ENCODE measurements at places on chromosomes 3 and 15. TPM values are rescaled to one million over a fixed set of nuclear protein-coding genes. Genes with fewer than 3 reads are reported as not detected.

Gene PAQR5
- total RNA-seq, result 1.9 TPM

Gene PRSS50
- total RNA-seq, result not detected

Gene NLGN1
- 15.5 TPM for total RNA-seq

Gene RLBP1
- total RNA-seq, result not detected

Gene ZNF639
- total RNA-seq, result 40.0 TPM

Gene TMEM212
- not detected for total RNA-seq

Gene SLC27A2
- not detected for total RNA-seq

DNA sequence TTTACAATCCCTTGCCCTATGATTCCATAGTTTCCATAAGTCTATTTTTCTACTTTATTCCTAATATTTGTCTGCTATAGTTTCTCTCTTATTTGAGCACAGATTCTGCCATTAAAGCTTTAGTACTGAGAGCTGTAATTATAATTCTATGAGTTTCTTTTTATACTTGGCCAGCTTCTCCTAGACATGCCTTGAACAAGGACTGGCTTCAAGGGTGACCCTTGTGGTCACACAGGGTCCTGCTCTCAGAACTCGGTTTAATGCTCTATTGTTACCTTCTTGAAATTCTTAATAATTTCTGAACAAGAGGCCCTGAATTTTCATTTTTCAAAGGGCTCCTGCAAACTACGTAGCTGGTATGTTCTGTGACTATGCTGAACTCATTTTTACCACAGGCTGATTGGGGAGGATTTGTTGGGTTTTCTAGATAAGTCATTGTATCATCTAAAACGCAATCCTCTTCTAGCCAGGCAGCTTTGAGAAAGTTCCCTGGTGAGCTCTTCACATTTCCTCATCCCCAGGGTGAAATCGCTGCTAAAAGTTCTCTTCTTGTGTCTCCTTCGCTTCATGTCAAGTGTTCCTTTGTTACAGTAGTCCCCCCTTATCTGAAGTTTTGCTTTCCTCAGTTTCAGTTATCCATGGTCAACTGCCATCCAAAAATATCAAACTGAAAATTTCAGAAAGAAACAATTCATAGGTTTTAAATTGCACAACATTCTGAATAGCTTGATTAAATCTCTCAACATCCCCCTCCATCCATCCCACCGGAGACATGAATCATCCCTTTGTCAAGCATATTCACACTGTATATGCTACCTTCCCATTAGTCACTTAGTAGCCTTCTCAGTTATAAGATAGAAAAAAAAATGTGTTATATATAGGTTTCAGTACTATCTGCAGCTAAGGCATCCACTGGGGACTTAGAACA lies 12.6 kb upstream of the PLCL2 start:
- no peaks in the 10 kb centered on the region for H3K27me3 ChIP-seq
- H3K4me3 ChIP-seq, result no peak overlapping the region
- H3K27ac ChIP-seq, result no peak overlapping the region
- H3K4me1 ChIP-seq, result no peaks in the 10 kb centered on the region
- DNase-seq, result no peak
- H3K36me3 ChIP-seq, result no peaks in the 10 kb centered on the region

- H3K36me3 ChIP-seq, result peaks cover 2% of the 10 kb centered on the region
- no peak for DNase-seq
- no peak overlapping the region for H3K4me3 ChIP-seq
- H3K4me1 ChIP-seq, result no peaks in the 10 kb centered on the region
- no peak overlapping the region for H3K27ac ChIP-seq
Measured at GRCh38 chr3:30918761-30919160, 24.3 kb upstream of the GADL1 start.

DNA sequence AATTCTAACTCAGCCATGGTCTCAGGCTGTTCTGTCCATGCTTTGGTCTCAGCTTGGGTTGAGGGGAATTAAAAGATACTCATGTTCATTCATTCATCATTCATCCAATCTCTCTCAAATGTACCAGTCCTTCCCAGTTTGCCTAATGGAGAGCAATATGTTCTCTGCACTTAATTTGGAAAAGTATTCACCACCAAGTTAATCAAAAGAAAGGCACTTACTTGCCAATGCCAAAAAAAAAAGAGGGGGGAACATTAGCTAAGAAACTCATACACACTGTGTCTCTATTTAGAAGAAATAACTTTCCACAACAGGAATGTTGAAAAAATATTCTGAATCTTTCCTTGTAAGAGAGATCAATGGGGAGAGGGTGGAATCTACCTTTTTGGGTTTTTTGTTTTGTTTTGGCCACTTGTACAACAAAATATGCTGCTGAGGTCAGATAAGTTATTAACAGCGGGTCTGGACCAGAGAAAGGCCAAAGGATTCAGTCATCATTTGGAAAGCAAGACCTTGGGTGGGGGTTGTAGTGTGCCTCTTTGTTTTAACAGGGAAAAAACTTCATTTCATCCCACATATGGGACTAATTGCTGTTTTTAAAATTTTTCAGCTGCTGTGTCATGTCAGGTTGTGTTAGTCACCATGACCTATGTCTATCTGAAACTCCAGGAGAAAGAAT lies 152.3 kb downstream of the FBN1 start:
- no peak for DNase-seq
- H3K4me3 ChIP-seq, result no peak overlapping the region
- H3K27me3 ChIP-seq, result no peaks in the 10 kb centered on the region
- peak overlapping the region; percentile 15 for H3K27ac ChIP-seq

DNA sequence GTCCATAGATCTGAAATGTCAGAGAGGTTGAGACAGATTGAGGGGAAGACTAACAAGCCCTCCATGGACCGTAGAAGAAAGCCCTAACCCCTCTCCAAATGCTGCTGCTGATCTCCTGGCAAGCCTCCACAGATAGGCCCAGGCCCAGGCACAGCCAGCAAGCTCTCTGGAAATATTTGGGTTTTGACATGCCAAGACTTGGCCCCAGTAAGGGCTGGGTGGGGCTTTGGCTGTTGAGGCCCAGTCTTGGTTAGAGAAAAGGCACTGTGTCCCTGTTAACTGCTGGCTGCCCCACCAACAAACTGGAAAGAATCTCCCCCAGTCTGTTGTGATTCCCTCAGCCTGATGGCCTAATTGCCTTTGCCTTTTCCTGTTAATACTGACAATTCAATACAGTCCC lies 208.8 kb upstream of the CTDSPL start:
- no peak overlapping the region for H3K4me3 ChIP-seq
- no peaks in the 10 kb centered on the region for H3K36me3 ChIP-seq
- H3K4me1 ChIP-seq, result peaks cover 5% of the 10 kb centered on the region
- H3K27me3 ChIP-seq, result no peaks in the 10 kb centered on the region

GRCh38 chr3:139505829-139506386 lies 29.6 kb upstream of the RBP2 start:
- H3K4me3 ChIP-seq, result no peak overlapping the region
- no peak for DNase-seq
- no peaks in the 10 kb centered on the region for H3K36me3 ChIP-seq

DNA sequence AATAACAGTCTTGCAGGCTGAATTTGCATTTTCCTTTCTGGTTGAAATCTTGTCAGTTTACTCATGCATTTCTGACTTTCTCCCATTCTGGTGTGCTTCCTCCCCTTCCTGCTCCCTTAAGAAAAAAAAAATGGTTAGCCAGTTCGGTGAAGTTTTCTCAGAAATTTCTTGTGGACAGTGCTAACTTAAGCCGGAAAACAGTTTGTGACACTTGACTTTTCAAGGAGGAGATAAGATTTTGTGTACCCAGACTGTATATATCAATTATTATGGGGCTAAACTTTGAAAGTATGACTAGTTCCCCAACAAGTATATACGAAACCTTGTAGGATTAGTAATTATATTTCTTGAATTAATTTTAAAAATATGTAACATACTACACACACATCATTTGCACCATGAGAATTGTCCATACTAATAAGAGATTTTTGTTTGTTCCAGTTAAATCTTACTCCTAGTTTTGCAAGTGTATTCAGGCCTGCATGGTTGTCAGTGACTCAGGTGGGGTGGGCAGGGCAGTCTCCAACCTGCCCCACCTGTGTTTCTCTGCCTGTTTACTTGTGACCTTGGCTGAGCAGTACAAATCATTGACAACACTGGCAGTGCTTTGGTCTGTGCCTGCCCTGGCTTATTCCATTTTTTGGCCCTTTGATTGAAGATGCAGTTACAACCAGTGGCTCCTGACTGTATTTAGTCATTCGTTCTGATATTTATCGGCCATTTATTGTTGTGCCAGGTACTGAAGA lies 19.1 kb downstream of the UBE2E1 start:
- peaks cover 2% of the 10 kb centered on the region for H3K4me1 ChIP-seq
- no peak overlapping the region for H3K27ac ChIP-seq
- no peaks in the 10 kb centered on the region for H3K27me3 ChIP-seq
- no peak overlapping the region for H3K4me3 ChIP-seq
- DNase-seq, result no peak
- H3K36me3 ChIP-seq, result no peaks in the 10 kb centered on the region

- DNase-seq, result no peak
- H3K27me3 ChIP-seq, result no peaks in the 10 kb centered on the region
- H3K4me1 ChIP-seq, result no peaks in the 10 kb centered on the region
- H3K4me3 ChIP-seq, result no peak overlapping the region
- no peak overlapping the region for H3K27ac ChIP-seq
- no peaks in the 10 kb centered on the region for H3K36me3 ChIP-seq
Measured at GRCh38 chr3:9881441-9881840, 1.4 kb upstream of the CIDEC start.

DNA sequence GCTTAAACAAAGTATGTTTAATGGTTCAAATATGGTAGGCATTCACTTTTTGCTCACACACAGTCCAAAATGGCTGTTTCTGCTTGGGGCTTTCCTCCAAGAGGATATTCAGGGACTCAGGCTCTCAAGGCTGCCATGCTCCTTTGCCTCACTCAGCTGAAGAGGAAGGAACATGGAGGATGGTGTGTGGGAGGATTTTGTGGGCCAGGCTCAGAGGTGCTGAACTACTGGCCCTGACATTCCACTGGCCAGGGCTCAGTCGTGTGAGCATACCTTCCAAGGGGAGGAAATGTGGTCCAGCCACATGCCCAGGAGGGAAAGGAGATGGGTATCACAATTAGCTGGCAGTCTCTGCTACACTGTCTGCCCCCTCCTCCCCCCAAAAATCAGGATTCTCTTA lies 8.7 kb downstream of the PXYLP1 start:
- DNase-seq, result no peak
- no peak overlapping the region for H3K4me3 ChIP-seq
- no peaks in the 10 kb centered on the region for H3K27me3 ChIP-seq
- no peak overlapping the region for H3K27ac ChIP-seq
- peaks cover 7% of the 10 kb centered on the region for H3K4me1 ChIP-seq
- no peaks in the 10 kb centered on the region for H3K36me3 ChIP-seq

- H3K4me3 ChIP-seq, result peak within 1 kb of the TSS; percentile 90
- peak within 1 kb of the TSS; percentile 83 for H3K27ac ChIP-seq
- no peaks in the 10 kb centered on the region for H3K36me3 ChIP-seq
- no peaks in the 10 kb centered on the region for H3K4me1 ChIP-seq
- H3K27me3 ChIP-seq, result no peaks in the 10 kb centered on the region
- peak; percentile 93 for DNase-seq
Measured at GRCh38 chr3:44861412-44862225, at the start of gene TMEM42. Gene TMEM42 (plus strand): TSS chr3:44861912. CDS start chr3:44861925, 13 bp downstream.

DNA sequence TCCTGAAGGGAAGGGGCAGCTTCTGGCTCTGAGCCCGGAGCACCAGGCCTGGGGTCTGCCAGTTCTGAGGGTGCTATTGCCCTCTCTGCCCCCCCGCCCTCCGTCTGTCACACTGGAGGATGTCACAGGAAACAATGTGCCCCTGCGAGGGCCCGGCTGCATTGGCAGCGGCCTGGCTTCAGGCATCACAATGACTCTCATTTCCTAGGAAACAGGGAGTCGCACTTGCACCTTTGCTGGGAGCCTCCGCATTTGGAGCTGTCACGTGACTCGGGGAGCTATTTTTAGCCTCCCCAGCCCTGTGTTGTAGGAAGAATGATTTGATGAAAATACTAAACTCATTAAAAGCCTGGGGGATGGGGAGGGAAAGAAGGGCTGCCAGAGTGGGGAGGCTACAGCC lies 518.9 kb downstream of the SHQ1 start:
- no peak overlapping the region for H3K4me3 ChIP-seq
- H3K27me3 ChIP-seq, result no peaks in the 10 kb centered on the region
- no peak overlapping the region for H3K27ac ChIP-seq

DNA sequence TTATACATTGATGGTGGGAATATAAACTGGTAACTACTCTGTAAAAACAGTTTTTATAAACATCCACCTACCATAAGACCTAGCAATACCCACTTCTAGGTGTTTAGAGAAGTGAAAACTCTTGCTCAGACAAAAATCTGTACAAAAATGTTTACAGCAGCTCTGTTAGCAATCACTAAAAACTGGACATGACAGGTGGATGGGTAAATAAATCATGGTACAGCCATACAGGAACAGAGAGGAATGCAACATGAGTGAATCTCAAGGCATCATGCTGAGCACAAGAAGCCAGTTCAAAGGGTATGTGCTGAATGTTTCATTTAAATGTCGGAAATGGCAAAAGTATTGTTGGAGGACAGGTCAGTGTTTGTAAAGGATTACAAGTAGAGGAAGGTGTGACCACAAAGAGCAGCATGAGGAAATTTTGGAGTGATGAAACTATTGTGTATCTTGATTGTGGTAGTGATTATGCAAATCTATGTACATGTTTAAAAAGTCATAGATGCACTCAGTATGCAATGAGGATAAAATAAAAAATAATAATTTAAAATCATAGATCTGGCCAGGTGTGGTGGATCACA lies 2.8 kb upstream of the RNU5A-1 start:
- no peaks in the 10 kb centered on the region for H3K27me3 ChIP-seq
- no peaks in the 10 kb centered on the region for H3K36me3 ChIP-seq
- no peak for DNase-seq
- no peak overlapping the region for H3K4me3 ChIP-seq
- no peak overlapping the region for H3K27ac ChIP-seq
- H3K4me1 ChIP-seq, result no peaks in the 10 kb centered on the region

GRCh38 chr15:68442041-68442440 lies 10.1 kb upstream of the ITGA11 start:
- no peak for DNase-seq
- H3K36me3 ChIP-seq, result no peaks in the 10 kb centered on the region
- no peak overlapping the region for H3K27ac ChIP-seq
- H3K27me3 ChIP-seq, result no peaks in the 10 kb centered on the region
- no peaks in the 10 kb centered on the region for H3K4me1 ChIP-seq

GRCh38 chr3:146558781-146559180 lies 14.4 kb upstream of the PLSCR1 start:
- no peak for DNase-seq
- no peak overlapping the region for H3K4me3 ChIP-seq
- no peak overlapping the region for H3K27ac ChIP-seq
- H3K4me1 ChIP-seq, result no peaks in the 10 kb centered on the region

DNA sequence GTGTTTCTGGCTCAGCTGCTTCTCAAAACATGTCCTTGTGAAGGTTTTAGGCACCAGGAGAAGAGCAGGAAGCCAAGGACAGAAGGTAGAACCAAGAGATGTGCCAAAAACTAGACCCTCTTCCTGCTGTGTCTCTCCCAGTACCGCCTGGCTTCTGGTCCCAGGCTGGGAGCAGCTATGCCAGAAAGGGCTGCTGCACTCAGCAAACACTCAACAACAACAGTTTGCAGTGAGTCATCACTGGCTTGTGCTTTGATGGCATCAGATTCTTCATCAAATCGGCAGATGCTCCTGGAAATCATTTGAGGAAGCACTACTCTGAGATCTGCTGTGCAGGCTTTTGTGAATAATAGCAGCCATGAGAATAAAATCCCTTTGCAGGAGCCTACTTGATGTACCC lies 63.2 kb downstream of the DGKG start:
- H3K36me3 ChIP-seq, result peaks cover 12% of the 10 kb centered on the region
- no peak overlapping the region for H3K27ac ChIP-seq
- H3K4me1 ChIP-seq, result no peaks in the 10 kb centered on the region

Data from aorta (tissue), 5 donors.